GM12878 (cell line): ENCODE measurements at places on chromosomes 11 and 22.
A peak's percentile ranks its signal among the peaks of the same experiment; 100 is the strongest.

DNA sequence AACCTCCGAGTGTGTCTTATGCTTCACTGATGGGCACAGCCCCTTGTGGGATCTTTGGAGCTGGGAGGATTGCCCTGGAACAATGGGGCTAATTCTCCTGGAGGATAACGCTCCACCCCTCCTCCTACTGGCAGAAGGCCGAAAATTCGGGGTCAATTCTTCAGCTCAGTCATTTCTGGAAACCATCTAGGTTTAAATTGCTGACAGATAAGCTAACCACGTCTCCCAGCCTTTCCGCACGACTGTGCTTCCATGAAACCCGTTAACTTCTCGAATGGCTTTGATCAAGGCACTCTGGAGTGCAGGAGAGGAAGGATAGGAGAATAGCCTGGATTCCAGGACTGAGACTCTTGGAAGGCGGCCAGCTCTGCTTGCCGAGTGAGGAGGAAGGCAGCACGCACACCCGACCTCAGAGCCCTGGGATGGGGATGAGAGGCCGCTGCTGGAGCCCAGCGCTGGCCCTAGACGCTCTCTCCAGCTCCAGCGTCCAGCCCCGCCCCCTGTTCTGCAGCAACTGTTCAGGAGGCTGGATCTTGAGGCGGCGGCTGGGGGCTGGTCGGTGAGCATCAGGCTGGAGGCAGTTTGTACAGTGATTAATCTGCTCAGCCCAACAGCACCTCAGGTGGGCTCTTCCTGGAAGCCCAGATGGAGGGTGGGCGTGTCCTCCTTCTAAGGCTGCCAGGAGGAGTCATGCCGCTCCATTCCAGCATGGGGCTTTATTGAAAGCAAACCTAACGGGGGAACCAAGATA lies 176.7 kb upstream of the NCAM1 start:
- no peaks in the 10 kb centered on the region; the same call in 1 of the 2 replicates for H3K27me3 ChIP-seq
- DNase-seq = no peak
- no peak overlapping the region for H3K4me3 ChIP-seq
- no peaks in the 10 kb centered on the region for H3K36me3 ChIP-seq
- H3K27ac ChIP-seq = no peak overlapping the region
- H3K4me1 ChIP-seq = no peaks in the 10 kb centered on the region

GRCh38 chr11:82750643-82751139 lies 17.0 kb upstream of the FAM181B start:
- H3K36me3 ChIP-seq = no peaks in the 10 kb centered on the region
- no peak overlapping the region for H3K4me3 ChIP-seq
- H3K27me3 ChIP-seq = no peaks in the 10 kb centered on the region
- DNase-seq = no peak
- H3K27ac ChIP-seq = no peak overlapping the region

DNA sequence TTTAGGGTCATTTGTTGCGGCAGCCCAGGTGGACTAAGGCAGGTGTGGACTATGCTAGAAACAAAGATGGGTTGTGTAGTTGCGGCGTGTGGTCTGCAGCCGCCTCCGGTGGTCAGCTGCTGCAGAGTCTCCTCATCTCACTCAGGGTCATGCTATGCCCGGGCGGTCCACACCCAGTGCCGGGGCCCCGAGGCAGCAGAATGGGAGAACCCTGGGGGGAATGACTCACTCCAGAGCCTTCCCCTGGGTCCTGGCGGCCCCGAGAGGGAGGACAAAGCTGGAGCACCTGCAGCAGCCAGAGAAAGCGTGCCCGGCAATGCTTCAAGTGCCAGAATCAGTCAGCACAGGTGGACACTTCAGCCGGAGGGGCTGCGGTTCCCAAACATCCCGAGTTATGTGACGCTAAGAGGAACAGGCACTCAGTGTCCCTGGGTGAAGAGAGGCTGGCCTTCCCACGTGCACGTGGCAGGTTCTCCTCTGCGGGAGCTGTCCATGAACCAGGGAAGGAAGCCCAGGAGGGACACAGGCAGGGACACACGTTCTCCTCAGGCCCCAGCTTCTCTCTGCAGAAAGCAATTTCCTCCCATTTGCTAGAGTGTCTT lies 289.6 kb upstream of the B3GAT1 start:
- H3K27me3 ChIP-seq = 0 out of 2 replicates have a peak, but pooled peaks cover 3% of the 10 kb centered on the region
- H3K27ac ChIP-seq = no peak overlapping the region
- DNase-seq = no peak

DNA sequence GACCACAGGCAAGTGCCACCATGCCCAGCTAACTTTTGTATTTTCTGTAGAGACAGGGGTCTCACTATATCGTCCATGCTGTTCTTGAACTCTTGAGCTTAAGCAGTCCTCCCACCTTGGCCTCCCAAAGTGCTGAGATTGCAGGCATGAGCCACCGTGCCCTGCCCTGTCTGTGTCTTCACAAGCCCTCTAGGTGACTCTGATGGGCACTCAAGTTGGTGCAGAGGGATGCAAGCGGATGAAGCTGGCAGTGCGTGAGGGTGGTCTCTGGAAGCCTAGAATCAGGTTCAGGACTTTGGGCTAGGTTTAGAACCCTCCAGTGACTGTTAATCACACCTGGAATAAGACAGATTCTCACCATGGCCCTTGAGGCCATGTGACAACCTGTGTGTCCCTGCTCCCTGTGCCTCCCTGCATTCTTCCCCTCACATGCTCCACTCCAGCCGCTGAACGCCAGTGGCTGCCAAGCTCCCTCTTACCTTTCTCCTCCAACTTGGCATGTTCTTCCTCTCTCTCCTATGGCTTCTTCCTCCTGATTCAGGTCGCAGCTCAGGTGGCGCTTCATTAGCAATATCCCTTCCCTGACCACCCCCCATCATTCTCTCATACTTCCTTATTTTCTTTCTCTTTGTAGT lies 242.3 kb upstream of the TBCEL start:
- DNase-seq = no peak
- no peaks in the 10 kb centered on the region for H3K4me1 ChIP-seq
- no peaks in the 10 kb centered on the region; the same call in 1 of the 2 replicates for H3K27me3 ChIP-seq
- H3K36me3 ChIP-seq = no peaks in the 10 kb centered on the region

DNA sequence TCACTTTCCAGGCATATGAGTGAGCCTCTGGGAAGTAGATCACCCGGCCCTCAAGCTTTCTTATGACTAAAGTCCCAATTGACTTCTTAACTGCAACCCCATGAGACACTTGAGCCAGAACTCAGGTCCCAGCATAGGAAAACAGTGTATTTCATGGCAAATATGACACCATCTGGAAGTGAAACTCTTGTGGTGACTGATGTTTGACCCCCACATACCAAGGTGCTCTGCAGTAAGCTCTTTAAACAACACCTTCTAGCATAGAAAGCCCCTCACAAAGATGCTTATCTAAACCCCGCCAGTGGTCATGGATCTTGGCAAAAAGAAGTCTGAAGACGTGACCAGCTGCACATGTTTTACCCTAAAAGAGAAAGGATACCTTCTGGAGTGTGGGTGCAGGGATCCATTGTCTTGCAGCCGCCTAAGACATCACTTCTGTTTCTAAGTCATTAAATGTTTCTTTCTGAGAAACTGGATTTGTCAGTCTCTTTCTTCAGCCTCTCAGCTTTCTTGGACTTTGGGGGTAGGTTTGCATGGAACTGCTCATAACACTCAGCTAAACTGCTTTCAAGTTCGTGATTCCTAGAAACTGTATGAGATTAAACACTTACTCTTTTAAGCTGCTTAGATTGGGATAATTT lies 7.4 kb upstream of the PELI3 start:
- H3K4me3 ChIP-seq = no peak overlapping the region; the same call in 1 of the 2 replicates
- no peaks in the 10 kb centered on the region for H3K27me3 ChIP-seq
- no peaks in the 10 kb centered on the region for H3K36me3 ChIP-seq
- peaks cover 15% of the 10 kb centered on the region for H3K4me1 ChIP-seq
- H3K27ac ChIP-seq = peak overlapping the region; percentile 62
- DNase-seq = peak; percentile 70

DNA sequence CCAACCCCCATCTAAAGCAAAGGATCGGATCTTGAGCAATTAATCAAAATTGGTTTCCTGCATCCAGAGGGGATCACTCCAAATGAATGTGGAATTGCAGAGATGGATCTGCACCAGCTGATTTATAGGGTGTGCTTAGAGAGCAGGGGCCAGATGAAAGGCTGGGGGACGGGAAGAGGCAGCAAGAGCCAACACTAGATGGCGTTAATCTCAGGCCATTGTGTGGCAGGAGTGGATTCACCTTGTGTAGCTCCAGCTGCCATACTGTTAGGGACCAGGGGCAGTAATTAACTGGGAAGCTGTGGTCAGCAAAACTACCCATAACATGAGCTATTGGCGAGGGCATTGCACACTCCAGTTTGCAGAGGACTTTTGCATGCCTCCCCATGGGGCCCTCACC lies 35.6 kb downstream of the SERPINH1 start:
- H3K4me1 ChIP-seq = peaks cover 8% of the 10 kb centered on the region
- no peaks in the 10 kb centered on the region for H3K36me3 ChIP-seq
- H3K27ac ChIP-seq = no peak overlapping the region
- no peaks in the 10 kb centered on the region; the same call in 1 of the 2 replicates for H3K27me3 ChIP-seq

GRCh38 chr11:21037850-21038249 lies 368.5 kb downstream of the NELL1 start:
- no peak for DNase-seq
- no peak overlapping the region for H3K4me3 ChIP-seq
- H3K4me1 ChIP-seq = no peaks in the 10 kb centered on the region
- H3K27ac ChIP-seq = no peak overlapping the region
- H3K36me3 ChIP-seq = no peaks in the 10 kb centered on the region

GRCh38 chr22:17339095-17339693 lies 30.1 kb upstream of the CECR2 start:
- H3K36me3 ChIP-seq = no peaks in the 10 kb centered on the region
- DNase-seq = no peak
- H3K4me1 ChIP-seq = no peaks in the 10 kb centered on the region
- no peak overlapping the region for H3K4me3 ChIP-seq
- no peak overlapping the region for H3K27ac ChIP-seq
- no peaks in the 10 kb centered on the region; the same call in 1 of the 2 replicates for H3K27me3 ChIP-seq

GRCh38 chr11:10478066-10478465 lies 23.0 kb downstream of the AMPD3 start:
- H3K4me3 ChIP-seq = no peak overlapping the region
- no peak overlapping the region for H3K27ac ChIP-seq
- DNase-seq = no peak
- no peaks in the 10 kb centered on the region; the same call in 1 of the 2 replicates for H3K27me3 ChIP-seq

DNA sequence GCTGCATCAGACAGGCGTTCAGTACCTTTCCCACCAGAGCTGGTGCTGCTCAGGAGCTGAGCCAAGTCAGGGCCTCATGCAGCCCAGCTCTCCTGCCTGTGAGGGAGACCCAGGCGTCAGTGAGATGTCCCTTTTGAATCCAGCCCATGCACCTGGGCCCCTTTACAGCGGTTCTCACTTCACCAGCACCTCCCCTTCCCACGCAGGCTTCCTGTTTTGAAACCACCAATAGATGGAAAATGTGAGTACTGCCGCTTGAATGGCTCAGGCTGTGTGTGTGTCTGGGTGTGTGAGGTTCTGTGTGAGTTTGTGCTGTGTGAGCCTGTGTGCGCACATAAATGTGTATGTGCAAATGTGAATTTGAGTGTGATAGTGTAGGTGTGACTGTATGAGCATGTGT lies 88.4 kb downstream of the UBASH3B start:
- DNase-seq = peak; percentile 55
- H3K27me3 ChIP-seq = peaks cover 2% of the 10 kb centered on the region; the same call in 1 of the 2 replicates
- H3K27ac ChIP-seq = peak overlapping the region; percentile 25; the same call in 1 of the 2 replicates
- no peaks in the 10 kb centered on the region for H3K36me3 ChIP-seq
- no peak overlapping the region for H3K4me3 ChIP-seq
- peaks cover 35% of the 10 kb centered on the region for H3K4me1 ChIP-seq

DNA sequence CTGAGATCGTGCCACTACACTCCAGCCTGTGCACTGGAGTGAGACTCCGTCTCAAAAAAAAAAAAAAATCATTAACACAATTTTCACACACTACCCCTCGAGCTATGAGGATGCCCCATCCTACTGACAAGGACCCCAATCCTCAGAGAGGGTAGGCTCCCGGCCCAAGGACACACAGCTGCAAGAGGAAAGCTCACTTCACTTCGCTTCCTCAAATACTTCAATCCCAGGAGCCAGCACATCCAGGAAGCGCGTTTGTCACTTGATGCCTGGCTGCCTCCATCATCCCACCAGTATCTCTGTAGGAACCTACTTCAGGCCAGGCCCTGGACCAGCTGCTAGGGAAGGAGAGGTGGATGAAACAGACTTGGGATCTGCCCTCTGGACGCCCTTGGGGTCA lies 144.0 kb downstream of the CRYBB2 start:
- H3K4me1 ChIP-seq = peaks cover 5% of the 10 kb centered on the region; the same call in 1 of the 2 replicates
- no peaks in the 10 kb centered on the region for H3K27me3 ChIP-seq
- no peak overlapping the region for H3K27ac ChIP-seq
- H3K36me3 ChIP-seq = peaks cover 3% of the 10 kb centered on the region; the same call in 1 of the 2 replicates
- no peak for DNase-seq

GRCh38 chr22:23509571-23510302 lies 70.4 kb downstream of the IGLL1 start:
- H3K36me3 ChIP-seq = no peaks in the 10 kb centered on the region
- H3K4me1 ChIP-seq = no peaks in the 10 kb centered on the region
- DNase-seq = no peak
- no peak overlapping the region for H3K4me3 ChIP-seq

DNA sequence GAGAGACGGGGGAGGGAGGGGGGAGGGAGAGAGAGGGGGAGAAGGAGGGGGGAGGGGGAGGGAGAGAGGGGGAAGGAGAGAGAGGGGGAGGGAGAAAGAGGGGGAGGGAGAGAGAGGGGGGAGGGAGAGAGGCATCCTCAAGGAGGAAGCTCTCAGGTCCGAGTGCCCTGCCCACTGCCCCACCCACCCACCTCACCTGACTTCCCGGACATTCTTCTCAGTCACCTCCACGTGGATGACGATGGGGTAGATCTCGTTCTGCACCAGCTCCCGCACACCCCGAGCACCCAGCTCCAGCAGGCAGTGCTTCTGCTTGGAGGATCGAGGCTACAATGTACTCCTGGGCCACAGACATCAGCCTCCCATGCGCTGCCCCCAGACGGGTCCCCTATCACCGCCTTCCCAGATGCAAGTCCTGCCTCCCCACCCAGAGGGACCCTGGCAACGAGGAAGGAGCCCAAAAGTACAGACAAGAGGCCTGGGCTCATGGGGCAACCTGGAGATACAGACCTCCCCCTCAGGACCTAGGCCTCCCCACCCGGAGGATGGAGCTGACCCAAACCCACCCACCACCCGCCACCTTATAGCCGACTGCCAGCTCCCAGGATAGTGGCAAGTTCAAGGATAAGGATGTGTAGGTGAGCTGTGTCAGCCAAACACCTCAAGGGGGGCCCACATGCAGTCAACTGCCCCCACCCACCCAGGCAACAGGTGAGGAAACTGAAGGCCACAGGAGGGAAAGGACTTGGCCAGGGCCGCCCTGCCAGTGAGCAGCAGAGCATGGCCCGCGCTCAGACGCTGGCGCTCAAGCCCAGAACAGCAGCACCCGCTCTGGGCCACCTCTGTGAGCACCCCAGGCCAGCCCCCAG lies 5.6 kb upstream of the MFNG start:
- no peaks in the 10 kb centered on the region for H3K27me3 ChIP-seq
- no peaks in the 10 kb centered on the region for H3K36me3 ChIP-seq
- peaks cover 3% of the 10 kb centered on the region for H3K4me1 ChIP-seq
- no peak overlapping the region for H3K4me3 ChIP-seq
